ENCODE measurements at places on chromosomes 6 and 20. TPM values are rescaled to one million over a fixed set of nuclear protein-coding genes. Genes with fewer than 3 reads are reported as not detected.

The ZSCAN31 gene
- 11.6 TPM for polyA plus RNA-seq

The FOXF2 gene
- 0.34 TPM for polyA plus RNA-seq

DNA sequence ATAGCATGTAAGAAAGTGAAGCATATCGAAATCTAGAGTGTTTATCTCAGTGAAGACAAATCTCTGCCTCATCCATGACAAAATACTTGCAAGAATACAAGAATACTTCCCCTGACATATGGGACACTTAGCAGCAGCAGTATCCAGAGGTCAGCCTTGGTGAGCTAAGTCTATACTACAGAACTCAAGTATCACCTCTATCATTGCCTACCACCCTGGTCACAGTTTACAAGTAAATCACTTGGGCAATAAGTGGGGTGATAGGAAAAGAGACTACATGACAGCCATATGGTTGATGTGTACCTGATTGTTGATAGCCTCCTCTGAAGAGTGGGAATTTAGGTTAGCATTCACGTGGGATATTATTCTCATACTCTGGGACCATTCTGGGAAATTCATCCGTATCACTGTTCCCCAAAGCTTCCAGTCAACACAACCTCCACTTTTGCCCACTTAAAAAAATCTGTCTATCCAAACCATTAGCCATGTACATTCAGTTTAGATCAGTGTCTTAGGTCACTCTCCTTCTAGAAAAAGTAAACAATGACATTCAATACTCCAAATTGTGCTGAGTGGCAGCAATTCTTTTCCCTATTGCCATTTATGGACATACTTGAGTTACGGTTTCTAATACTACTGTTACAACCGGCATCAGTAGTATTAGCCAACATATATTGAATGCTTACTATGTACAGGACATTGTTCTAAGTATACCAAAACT is 118.2 kb upstream of the PRSS16 start:
- no peak for DNase-seq

GRCh38 chr20:5191829-5192569 is 65.2 kb downstream of the CDS2 start:
- DNase-seq = peak; percentile 77

- DNase-seq = no peak
These were observed 27.4 kb upstream of the PCMTD2 start for GRCh38 chr20:64228086-64228653.

DNA sequence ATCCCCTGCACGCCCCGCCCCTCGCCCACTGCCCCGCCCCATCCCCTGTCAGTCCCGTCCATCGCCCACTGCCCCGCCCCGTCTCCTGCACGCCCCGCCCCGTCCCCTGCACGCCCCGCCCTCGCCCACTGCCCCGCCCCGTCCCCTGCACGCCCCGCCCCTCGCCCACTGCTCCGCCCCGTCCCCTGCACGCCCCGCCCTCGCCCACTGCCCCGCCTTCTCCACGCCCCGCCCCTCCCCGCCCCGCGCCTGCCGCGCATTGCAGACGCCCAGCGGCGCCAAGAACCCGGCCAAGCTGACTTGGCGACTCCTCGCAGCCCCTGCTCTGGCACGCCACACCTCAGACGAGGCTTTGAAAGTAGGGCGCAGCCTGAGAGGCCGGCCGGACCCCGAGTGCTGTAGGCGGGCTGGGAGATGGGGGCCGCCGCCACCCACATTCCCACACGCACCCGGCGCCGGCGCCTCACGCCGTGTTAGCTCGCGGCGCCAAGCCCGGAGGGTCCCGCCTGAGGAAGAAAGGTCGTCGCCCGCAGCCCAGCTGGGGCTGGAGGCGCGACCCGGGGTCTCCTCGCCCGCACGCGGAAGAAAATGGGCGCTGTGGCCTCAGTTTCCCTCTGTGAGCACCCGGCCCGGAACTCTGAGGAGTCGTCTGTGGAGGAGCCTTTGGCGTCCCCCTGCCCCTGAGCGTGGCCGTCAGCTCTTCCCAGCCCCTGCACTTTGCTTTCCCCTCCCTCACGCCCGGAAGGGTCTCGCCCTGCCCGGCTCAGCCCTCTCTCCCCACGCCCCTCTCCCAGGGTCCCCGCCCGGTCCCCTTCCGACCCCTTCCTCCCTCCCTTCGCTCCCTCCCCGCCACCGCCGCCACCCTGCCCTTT is at the start of gene RAD21L1:
RAD21L1 (plus strand) TSS at position 262 of the 872 bp plus-strand sequence. CDS start 2,410 bp downstream, outside the sequence.
- DNase-seq = peak; percentile 35

GRCh38 chr20:21395051-21395665 is 2.2 kb downstream of the NKX2-4 start:
- no peak for DNase-seq

GRCh38 chr6:150634176-150634963 is 34.7 kb downstream of the PLEKHG1 start:
- DNase-seq = no peak

GRCh38 chr20:53769041-53769440 is 175.4 kb upstream of the ZNF217 start:
- no peak for DNase-seq

The THBD gene
- 3.7 TPM for polyA plus RNA-seq

DNA sequence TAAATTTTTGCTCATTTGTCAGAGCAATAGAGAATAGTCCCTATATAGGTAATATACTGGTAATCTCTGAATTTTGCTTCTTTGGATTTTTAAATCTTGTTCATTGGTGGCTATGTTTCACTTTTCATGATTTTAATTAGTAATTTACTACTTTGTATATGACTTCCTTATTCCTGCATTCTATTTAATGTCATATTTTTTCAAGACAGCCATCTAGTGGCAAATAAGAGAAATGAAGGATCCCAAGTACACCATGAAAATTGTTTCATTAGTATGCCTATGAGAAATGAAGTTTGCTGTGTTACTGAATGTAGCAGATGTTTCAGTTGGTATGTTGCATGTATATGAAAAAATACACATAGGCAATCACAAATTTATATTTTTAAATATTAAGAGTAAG is 82.4 kb downstream of the ZNF292 start:
- DNase-seq = no peak

The TSPO2 gene
- 1.2 TPM for polyA plus RNA-seq

The CEP85L gene
- polyA plus RNA-seq = 6.4 TPM

DNA sequence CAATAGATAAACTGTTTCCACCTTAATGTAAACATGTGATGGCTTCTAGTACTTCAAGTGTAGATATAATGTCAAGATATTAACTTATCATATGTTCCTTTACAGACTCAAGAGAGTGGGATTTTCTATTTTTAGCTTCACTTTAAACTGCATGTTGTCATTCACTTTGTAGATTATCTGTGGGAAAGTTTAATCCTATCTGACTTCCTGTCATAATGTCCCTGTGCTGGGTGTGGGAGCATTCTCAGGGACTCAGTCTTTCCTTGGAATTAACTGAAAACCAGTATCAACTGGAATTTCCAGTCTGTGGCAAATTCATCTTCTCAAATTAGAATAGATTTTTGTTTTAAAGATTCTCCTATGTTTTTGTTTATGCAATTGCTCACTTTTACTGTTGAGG is 226.1 kb upstream of the FERMT1 start:
- no peak for DNase-seq

- no peak for DNase-seq
These were observed 162.3 kb downstream of the MRPL14 start for GRCh38 chr6:43964659-43965570.

GRCh38 chr20:20551409-20551808 is 161.0 kb downstream of the RALGAPA2 start:
- DNase-seq = no peak

The GSTA2 gene
- polyA plus RNA-seq = 0.36 TPM

- no peak for DNase-seq
These were observed 112.0 kb downstream of the LAMP5 start for GRCh38 chr20:9626357-9626756.

DNA sequence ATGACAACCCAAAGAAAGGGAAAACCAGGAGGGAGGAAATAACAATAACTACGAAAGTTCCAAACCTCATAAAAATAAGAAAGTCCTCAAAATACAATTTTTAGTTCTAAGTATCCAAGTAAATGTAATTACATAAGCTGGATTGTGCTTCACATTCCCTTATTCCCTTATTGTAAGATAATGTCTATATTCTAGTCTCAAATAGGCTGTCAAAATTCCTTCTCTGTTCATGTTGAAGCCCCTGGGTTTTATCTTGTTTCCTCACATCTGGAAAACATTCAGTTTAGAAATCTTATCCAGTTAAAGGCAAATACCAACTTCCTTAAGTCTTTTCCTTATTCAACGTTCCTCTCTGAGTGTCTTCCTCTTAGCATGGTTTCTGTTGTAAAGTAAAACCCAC is 282.3 kb downstream of the CD109 start:
- no peak for DNase-seq

The CRIP3 gene
- polyA plus RNA-seq = 8.3 TPM

The OPN5 gene
- polyA plus RNA-seq = 0.51 TPM

DNA sequence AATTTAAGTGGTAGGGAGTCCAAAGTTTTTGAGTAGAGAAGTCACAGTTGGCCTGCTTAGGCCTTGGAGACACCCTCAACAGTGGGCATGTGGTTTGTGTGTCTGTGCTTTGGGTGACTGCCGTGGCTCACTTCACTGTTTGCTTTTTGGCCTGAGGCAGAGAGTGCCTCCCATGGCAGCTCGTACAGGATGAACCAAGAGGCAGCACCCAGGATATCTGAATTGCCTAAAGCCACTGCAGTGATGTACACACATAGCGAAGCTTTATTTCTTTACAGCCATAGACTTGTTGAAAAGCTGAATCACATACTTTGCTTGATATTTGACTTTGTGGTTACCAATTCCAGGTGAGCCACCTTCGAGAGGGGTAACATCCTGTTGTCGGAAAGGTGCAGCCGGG is 21.6 kb downstream of the RREB1 start:
- no peak for DNase-seq

GRCh38 chr6:143877584-143878271 is 13.5 kb downstream of the ZC2HC1B start:
- no peak for DNase-seq

DNA sequence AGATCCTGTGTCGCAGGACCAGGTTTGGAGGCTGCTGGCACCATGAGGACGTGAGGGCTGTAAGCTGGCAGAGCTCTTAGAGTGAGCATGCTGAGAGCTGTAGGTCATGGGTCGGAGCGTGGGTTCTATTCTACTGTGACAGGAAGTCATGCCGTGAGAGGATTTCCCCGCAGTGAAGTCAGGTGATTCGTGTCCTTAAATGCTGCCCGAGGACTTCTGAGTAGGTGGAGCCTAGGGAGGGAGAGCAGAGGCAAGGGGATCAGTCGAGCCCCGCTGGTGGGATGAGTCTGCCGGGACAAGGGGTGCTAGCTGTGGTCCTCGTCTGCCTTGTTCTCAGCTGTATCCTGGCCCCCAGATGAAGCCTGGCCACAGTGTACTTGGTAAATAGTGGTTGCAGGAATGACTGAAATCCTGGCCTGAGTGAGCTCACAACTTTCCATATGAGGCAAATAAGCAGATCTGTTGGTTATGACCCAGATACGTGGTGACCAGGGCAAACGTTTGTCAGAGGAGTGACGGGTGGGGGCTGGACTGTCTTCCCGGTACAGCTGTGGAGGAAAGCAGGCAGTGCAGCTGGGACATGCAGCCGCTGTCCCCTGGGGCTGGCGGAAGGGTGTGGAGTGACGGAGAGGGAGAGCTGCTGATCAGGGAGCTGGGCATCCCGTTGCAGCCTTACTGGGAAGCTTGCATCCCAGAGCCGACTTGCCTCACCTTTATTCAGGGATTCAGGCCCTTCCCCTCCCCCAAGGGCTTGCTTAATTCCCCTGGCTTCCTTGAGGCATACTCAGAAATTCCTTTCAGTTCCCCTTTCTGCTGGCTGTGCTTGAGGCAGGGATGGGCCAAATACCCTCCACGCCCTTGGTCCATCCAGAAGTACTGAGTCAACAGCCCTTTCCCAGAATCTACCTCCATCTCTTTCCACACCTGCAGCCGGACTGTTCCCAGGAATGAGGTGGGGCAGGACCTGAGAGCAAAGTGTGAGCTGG is 250.9 kb upstream of the RREB1 start:
- no peak for DNase-seq

- no peak for DNase-seq
These were observed 284.1 kb downstream of the CD109 start for GRCh38 chr6:73980096-73980495.

DNA sequence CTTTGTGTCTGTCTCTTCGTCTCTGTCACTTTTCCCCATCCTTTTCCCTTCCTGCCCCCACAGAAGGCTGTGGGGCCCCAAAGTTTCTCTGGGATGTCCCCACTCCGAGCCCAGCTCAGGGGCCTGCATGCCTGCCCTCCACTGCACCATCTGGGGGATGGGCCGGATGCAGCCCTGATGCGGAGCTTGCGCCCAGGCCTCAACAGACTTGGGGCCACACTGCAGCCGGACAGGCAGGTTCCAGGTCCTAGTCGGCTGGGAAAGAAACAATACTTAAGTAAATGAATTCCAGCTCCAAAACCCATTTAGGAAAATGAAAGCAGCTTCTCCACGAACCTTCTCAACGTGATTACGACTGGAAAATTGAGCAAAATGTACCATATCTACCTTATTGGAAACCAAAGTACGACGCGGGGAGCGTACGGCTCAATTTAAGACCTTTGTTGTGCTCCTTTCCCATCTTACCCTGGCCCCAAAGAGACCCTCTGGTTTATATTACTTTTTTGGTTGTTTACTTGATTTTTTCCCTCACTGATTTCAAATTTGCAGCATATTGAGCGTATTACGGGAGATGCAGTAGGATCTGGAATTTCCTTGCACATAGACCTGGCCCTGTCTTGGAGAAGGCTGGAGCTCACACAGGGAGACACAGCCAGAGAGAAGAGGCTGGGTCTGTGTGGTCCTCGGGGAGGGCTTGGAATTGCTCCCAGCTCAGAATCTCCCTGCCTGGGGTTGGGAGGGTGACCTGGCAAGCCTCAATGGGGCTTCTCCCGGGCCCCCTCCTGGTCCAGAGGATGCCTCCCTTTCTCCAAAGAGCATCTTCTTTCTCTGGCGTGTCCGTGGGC is 8.0 kb downstream of the FOXC1 start:
- no peak for DNase-seq

GRCh38 chr20:48064929-48065328 is 279.6 kb upstream of the SULF2 start:
- no peak for DNase-seq

The LAMP5 gene
- 8.1 TPM for polyA plus RNA-seq

DNA sequence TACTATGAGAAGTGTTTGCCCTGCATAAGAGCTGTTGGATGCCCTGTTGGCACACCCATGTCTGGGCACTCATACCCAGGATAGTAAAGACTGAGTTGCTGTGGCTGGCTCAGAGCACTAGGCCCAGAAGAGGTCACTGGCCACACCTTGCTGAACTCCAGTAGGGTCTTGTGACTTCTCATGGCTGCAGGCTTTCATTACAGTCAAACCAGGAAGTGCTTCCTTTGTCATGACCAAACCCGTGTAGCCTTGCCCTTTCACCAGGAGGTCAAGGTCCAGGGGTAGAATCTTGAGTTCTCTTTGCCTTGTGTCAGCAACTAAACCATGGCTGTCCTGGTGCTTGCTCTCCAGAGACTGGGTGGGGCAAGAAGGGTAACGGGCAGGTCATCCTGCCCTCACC is 49.5 kb downstream of the CD164 start:
- DNase-seq = no peak

DNA sequence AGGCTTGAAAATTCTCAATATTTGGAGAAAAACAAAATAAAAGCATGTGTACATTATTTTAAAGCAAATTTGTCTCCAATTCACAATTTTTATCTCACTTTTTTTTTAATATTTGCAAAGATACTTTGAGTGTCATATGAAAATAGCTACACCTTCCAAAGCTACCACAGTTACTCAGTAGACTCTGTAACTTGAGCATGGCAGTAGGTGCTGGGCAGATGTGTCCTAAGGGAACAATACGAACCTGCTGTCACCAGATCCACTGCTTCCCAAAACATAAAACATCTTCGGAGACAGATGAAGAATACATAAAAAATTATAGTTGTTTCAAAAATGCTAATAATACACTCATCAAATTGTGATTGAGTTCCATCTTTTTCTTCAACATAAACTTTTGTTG is 10.6 kb downstream of the WDR27 start:
- no peak for DNase-seq

GRCh38 chr20:33649201-33649681 is 12.9 kb upstream of the C20orf144 start:
- DNase-seq = no peak
